COLO829 (cell line): ENCODE measurements at places on chromosomes 5 and 9.

DNA sequence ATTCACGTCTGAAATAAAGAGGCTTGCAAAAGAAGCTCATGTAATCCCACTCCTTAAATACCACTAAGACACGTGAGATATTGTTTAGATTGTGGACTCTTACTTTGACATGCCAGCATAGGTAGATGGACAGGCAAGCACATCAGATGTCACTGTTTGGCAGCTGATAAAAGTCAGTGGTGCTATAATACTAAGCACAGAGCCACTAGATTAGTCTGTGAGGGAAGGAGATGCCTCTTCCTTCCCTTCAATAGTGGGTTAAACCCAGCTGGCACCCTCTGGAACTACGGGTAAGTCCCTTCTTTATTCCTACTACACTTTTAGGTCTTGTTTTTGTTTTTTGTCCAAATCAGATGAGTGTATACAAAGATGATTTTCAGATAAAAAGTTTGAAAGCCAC, at the start of gene MYOT:
Gene MYOT (plus strand): TSS at position 197 of the 400 bp plus-strand sequence. CDS start 2,792 bp downstream, outside the sequence.
- no peak for DNase-seq

DNA sequence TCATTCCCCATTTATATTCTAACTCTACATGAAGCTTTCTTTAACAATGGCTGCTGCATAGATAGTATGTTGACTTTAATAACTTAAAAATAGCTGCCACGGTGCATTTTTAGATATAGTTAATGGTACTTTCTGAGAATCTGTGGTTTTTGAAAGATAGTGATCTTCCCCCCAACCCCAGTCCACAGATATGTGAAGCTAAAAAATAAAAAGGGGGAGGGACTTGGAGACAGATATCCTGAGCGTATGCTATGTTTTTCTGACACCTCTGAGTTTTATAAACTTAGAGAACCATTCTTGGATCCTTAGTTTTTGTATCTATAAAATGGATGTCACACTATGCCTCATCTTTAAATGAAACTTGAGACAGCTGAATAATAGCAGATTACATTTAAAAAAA, 120.5 kb downstream of the SNX18 start:
- no peak for DNase-seq

DNA sequence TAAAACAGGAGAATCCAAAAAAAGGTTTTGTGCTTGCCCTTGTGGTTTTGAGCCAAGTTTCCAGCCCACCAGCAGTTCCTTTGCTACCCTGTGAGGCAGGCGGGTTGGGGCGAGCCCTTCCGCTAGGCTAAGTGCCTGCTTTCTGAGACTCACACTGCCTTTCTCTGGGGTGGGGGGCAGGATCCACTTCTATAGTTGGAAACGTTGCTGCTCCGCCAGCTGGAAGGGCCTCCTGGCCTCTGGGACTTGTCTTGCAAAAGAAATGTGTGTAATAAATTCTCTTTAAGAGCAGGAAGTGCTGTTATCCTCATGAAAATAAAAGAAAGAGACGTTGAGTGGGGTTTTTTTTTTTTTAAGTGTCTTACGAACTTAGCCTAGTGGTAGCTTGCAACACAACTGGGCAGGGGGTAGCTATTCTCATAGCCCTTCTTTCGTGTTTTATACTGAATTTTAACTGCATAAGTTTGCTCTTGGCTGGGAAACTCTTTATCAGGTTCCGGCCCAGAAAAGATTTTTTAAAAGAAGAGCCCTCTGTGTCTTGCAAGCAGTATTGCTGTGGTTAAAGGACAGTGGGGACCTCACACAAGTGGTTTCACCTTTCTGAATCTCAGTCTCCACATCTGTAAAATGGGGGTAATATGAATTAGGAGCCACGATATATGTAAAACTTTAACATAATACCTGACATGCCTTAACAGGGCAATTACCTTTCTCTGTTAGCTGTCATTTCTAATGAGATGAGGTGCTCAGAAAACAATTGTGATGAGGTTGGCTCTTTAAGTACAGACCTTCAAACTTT, 19.8 kb downstream of the JADE2 start:
- DNase-seq, result no peak

GRCh38 chr9:117412841-117413240, 2.0 kb downstream of the ASTN2 start:
- DNase-seq, result no peak

DNA sequence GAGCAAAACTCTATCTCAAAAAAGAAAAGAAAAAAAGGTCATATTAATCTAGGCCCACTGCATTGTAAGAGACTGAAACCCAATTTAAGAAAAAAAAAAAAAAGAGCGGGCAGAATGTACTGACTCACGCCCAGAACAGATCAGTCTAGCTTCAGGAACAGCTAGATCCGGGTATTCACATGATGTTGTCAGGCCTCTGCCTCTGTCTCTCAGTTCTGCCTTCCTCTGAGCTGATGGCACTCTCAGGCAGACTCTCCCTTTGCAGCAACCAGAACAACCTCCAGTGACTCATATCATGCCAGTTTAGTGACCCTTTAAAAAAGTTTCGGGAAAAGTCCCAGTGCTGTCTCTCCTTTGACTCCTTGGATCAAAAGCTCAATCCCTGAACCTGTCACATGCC, 53.0 kb downstream of the NEURL1B start:
- no peak for DNase-seq

DNA sequence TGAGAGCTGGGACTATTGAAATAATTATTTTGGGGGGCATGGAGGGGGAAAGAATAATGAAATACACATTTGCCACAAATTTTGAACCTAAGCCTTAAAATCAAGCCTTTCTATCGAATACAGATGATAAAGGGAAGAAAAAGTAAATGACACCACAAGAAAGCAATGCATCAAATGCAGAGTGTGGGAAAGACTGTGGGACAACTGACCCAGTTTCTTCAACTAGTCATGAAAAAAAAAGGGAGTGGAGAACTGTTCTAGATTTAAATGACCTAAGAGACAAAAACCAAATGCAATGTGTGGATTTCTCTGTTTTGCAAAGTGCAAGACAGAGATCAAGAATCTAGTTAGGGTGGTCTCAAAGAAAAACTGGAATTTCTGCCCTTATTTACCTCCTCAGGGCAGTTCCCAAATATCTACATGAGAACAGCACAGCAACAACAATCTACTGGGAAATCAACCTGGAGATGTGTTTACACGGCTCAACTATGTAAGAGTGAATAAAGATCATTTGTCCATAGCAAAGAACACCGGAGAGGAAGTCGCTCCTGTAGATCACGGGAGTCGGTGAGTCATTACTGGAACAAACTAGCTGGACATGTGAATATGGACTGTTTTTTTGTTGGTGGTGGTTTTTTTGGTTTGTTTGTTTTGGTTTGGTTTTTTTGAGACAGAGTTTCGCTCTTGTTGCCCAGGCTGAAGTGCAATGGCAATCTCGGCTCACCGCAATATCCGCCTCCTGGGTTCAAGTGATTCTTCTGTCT, 145.9 kb downstream of the DROSHA start:
- peak; percentile 64 for DNase-seq

DNA sequence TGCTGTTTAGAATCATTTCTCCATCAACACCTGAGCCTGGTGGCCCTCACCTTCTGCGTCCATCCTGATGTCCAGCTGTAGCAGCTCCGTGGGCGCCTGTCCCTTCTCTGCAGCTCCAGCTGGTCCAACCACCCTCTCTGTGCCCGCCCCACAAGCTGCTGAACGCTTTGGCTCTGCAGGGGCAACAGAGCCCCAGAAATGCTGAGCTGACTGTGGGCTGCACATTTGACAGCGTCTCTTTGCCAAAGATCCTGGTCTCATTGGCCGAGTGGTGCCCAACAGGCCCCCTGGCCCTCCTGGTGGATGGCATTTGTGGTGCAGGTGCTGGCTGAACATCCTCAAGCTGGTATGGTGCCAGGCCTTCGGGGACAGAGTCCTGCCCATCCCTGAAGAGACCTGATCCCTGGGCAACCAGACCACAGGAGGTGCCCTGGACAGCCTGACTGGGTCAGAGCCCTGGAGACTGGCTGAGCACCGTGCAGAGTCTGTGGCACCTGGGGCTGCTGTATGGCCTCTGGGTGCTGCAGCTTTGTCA, 25.3 kb upstream of the CEP72 start:
- DNase-seq, result no peak

GRCh38 chr5:141646026-141646425, 5.2 kb downstream of the FCHSD1 start:
- DNase-seq, result no peak

DNA sequence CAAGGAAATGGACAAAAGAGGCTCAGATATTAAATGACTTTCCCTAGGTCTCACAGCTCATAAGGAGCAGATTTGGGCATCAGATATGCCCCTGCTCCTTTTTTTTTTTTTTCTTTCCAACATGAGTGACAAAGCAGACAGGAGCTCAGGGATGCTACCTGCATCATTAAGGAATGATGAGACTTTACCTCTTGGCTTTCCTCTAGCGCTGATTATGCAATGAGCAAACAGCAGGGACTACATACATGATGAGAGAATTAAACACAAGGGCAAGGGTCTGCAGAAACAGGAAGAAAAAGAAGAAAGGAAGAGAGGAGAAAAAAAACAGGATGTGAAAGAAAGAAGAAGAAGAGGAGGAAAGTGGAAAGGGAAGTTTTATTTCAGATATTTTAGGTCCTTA, 179.9 kb downstream of the PPP2R2B start:
- no peak for DNase-seq

GRCh38 chr5:170315154-170315553, 17.6 kb upstream of the LCP2 start:
- DNase-seq, result peak; percentile 76

DNA sequence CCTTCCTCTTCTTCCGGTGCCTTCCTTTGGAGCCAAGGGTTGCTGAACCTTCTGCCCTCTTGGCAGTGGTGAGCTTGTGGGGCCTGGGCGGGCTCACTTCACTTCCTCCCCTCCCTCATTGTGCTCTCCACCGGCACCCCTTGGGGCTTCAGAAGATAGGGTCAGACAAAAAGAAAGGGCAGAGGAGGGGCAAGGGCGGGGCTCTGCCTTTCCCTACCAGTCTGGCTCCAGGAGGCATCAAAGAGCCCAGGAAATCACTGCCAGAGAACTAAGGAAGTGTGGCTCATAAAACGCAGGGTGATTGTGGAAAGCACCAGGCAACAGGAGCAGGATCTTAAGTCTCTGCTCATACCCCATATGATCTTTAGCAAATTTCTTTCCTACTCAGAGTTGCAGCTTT, 34.8 kb downstream of the ACOT12 start:
- DNase-seq, result no peak

GRCh38 chr9:312596-313320, 98.1 kb downstream of the DOCK8 start:
- DNase-seq, result no peak

DNA sequence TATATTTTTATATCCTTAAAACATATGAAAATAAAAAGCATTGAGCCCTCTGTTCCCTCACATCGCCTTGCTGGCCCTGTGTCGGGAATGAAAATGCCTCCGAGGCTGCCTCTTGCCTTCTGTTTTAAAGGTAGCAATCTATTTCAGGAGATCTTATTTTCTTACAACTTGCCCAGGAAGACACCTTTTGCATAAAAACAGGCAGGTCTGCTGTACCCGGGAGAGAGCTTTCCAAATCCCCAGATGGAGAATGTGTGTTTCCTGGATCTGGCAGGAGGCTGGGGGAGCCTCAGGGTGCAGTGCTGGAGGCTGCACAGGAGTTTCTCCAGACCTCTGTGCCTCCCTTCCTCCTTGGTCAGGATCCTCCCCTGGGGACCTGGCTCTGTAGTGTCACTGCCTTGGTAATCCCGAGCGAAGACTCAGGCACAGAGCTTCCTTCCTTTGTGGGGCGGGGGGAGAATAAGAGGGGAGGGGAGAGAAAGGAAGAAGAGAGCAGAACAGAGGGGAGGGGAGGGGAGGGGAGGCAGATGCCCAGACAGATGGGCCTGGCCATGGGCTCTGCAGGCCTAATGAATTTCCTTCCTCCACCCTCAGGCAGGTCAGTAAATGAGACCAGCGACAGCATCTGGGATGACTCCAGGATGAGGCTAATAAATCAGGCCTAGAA, 104.0 kb upstream of the BOD1 start:
- no peak for DNase-seq

- DNase-seq, result no peak
Measured at GRCh38 chr9:117232281-117232680, 182.6 kb downstream of the ASTN2 start.

DNA sequence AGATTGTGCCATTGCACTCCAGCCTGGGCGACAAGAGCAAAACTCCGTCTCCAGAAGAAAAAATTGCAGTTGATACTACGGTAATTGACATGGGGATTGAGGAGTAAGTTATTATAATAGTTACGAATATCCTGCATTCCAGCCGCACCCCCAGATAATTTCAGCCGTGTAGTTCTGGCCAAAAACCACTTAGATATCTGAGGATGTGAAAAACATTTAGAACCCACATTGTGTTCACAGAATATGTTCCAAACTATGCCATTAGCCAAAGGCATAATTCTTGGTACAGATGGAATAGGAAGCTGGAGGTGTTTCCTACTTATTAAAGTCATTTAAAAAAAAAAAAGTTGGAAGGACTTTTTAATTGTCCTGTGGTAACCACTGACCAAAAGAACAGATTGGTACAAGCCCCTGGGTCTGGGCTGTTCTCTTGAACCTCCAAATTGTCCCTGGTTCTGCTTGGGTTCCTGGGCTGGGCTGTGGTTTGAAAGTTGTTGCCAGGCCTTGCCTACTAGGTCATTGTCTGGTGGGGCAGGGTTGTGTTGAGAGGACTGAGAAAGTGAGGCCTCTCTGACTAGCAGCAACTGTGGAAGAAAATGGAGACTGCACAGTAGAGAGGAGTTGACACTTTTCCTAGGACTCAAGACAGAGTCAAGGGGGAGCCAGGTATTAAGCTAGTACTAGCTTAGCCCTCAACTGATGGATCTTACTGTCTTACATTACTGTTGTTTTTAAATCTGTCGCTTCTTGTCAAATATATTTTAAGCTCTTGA, 198.8 kb downstream of the NR3C1 start:
- no peak for DNase-seq

DNA sequence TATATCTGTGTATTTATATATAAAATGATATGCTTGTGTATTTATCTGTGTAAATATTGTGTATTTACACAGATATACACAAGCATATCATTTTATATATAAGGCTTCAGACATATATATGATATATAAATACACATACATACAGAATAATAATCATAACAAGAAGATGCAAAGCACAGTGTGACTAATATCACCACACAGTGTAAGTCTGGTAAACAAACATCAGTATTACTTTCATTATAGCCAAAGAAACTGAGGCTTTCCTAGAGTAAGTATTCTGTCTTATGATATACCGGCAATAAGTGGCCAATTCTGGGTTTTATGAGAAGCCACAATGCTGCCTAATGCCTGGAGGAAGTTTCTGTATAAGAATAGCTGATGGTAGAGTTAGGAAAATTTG, 29.9 kb upstream of the RAPGEF6 start:
- DNase-seq, result no peak

GRCh38 chr9:35490155-35490909, 421 bp downstream of the RUSC2 start:
- no peak for DNase-seq

DNA sequence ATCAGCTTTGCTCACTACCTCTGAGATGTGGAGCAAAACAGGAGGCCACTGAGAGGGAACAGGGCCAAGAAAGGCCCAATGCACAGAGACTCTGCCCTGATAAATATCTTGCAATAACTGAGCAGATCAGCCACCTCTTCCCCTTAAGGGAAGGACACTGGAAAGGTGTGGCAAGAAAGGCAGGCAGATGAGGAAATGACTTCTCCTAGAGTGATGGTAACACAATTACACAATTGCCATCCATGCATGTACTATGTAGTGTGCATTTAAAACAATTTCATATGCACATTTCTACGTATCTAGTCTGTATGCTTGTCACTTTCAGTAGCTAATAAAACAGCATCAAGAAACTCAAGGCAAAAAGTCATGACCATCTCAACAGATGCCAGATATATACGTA, 322.5 kb downstream of the DRD1 start:
- DNase-seq, result no peak
